Activated T-cell treated with anti-CD3 and anti-CD28 coated beads for 48 hours (primary cell): ENCODE measurements at places on chromosomes 2 and 18.

- no peak for DNase-seq
Measured at GRCh38 chr2:184316921-184317320, 281.4 kb upstream of the ZNF804A start.

- no peak for DNase-seq
Measured at GRCh38 chr2:20451000-20451290, 4.1 kb downstream of the RHOB start.

GRCh38 chr2:112541315-112542122, 746 bp upstream of the POLR1B start:
- DNase-seq, result peak; percentile 66

DNA sequence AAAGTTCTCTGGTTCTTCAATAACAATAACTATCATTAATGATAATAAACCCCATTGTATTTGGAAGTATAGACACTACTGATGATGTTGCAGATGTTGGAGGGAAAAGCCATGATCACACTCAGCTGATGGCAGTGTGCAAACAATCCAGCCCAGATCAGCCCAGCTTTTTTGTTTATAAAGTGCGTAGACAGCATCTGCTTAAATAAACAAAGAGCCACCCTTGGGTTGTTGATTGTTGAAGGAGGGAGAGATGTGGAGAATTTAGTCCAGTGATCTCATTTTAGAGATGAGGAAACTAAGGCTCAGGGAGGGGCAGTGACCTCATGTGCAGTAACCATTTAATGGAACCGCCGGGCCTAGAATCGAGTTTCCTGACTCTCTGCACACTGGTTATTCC, 56.0 kb upstream of the MEX3C start:
- no peak for DNase-seq

DNA sequence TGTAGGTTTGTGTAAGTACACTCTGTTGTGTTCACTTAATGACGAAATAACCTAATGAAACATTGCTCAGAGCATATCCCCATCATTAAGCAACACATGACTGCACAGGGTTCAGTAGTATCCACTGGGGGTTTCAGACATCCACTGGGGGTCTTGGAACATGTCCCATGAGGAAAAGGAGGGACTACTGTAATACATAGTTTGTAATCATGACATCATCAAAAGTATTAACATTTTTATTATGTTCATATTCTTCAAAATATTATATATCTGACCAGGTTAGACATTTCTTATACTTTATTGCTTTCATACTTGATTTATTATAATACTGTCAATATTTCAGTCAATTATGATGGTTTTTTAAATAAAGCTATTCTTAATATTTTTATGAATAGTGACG, 54.4 kb upstream of the EMILIN2 start:
- DNase-seq, result no peak

DNA sequence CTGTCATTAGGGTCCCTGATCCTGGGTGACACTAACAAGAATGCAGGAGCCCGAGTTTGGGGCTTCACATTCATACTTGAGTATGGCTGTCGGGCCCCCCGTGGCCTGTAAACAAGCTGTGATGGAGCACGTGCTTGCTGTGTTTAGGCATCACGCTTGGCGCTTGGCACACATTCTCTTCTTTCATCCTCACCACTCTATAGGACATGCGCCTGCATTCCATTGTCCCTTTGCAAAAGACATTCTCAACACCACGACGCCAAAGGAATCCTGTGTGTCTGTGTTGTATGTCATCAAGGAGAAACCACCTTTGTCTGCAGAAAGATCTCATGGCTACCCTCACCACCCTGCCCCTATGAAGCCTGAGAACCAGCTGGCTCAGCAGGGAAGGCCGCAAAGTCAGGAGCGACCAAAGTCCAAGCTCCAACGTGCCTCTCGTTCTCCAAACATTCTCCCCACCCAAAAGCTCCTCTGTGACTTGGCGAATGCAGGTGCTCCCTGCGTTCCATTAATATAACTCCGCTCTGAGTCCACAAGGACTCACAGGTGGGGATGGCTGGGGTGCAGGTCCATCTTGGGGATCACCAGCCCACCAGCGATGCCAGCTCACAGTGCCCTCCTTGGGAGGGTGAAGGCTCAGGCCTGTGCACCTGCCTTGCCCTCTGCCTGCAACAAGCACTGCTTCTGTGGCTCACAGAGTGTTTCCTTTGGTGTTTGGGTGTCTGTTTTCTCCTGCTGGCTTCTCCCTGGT, 6.2 kb upstream of the PER2 start:
- no peak for DNase-seq

GRCh38 chr2:68889021-68889420, 17.8 kb upstream of the BMP10 start:
- DNase-seq, result no peak

DNA sequence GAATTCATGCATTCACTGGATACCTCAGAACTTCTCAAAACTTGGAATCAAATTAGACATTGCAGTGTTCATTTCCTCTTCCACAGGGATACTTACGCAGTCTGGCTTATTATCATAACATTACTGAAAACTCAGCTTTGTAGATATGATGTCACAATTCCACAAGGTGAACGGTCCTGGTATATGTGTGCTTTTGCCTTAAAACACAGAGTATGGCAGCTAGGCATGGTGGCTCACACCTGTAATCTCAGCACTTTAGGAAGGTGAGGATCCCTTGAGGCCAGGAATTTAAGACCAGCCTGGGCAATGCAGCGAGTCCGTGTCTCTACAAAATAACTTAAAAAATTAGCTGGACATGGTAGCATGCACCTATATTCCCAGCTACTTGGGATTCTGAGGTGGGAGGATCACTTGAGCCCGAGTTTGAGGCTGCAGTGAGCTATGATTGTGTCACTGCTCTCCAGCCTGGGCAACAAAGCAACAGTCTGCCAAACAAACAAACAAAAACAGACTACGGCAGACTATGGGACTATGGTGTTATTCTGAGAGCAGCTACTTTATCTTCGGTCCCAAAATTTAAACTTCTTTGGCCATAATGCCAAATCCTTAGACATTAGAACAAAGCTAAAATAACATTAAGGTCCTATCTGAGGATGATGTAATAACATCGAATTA, 1191.9 kb upstream of the SLC39A10 start:
- DNase-seq, result no peak

DNA sequence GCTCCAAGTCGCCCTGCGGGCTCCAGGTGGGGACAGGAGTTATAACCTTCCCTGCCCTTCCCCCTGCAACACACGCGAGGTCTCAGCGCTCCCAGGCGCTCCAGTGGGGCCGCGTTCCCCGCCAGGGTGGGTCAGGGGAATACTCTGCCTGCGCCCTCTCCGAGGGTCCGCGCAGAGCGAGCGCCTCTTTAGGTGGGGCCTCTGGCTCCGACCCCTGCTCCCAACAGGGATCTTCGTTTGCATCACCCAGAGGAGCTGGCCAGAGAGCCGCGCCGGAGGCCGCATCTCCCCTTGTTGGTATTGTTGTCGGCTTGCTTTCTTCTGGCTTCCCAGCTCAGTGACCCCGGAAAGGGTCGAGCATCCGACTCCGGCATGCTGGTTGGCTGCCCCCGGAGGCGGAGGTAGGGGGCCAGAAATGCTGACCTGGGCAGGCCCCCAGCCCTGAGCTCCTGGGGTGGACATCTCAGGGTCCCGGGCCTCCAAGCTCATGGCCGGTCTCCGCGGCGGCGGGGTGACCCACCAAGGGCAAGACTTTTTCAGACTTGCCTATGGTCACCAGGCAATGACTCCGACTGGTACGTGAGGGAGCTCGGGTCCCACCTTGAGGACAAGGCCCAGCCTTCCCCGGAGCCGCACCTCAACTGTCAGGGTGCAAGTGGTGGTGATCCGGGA, 11.2 kb upstream of the EN1 start:
- no peak for DNase-seq

GRCh38 chr2:11998626-11999378, 252.4 kb downstream of the LPIN1 start:
- DNase-seq, result no peak

- no peak for DNase-seq
Measured at GRCh38 chr18:46867367-46868143, 49.8 kb downstream of the PIAS2 start.

- no peak for DNase-seq
Measured at GRCh38 chr2:125745514-125745913, 910.4 kb upstream of the GYPC start.

DNA sequence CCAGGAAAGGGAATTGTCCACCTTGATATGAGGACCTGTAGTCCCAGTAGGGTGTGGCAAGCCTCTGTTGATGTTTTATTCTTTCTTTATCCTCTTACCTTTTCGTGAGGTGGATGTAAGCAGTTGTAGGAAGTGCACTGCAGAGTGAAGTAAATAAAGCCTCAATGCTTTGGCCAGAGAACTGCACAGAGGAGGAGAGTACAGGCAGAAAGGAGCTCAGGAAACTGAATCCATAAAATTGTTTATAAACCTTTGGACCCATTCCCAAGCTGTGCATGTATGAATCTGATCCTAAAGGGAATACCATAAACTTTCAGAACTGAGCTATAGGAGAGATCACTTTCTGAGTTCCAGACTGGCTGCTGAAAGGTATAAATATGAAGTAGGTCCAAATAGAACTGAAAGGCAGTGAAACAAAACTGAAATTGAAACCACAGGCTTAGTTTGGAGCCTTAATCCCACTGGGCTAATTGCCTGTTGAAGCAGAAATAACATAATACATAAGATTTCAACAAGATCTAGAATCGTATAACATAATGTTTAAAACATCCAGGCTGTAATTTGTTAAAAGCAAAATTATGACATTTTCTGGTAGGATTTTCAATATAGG, 17.9 kb upstream of the SLC9A4 start:
- DNase-seq, result no peak

- DNase-seq, result no peak
Measured at GRCh38 chr2:134177351-134177931, 76.4 kb upstream of the MGAT5 start.

GRCh38 chr18:75554644-75555185, 127.2 kb upstream of the SMIM21 start:
- DNase-seq, result no peak

DNA sequence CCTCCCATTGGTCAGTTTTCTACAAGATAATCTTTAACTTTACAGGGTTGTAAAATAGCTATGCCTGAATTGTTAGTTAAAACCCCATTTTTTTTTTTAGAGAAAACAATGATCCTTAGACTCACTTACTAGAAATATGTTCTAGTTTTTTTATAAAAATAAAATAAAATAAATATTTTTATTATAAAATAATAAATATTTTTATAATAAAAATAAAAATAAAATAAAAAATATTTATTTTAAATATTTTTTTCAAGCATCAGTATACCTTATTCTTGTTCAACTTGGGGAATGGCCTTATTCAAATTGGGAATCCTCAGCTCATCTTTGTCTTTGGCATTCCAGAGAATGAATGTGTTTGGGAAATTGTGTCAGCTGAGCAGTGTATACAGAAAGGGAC, 20.8 kb upstream of the IL1RL1 start:
- DNase-seq, result no peak

- no peak for DNase-seq
Measured at GRCh38 chr2:60862642-60863041, 18.7 kb upstream of the REL start.

- no peak for DNase-seq
Measured at GRCh38 chr18:25650201-25650941, 298.4 kb upstream of the ZNF521 start.

GRCh38 chr2:209977386-209978239, 24.8 kb upstream of the RPE start:
- no peak for DNase-seq

DNA sequence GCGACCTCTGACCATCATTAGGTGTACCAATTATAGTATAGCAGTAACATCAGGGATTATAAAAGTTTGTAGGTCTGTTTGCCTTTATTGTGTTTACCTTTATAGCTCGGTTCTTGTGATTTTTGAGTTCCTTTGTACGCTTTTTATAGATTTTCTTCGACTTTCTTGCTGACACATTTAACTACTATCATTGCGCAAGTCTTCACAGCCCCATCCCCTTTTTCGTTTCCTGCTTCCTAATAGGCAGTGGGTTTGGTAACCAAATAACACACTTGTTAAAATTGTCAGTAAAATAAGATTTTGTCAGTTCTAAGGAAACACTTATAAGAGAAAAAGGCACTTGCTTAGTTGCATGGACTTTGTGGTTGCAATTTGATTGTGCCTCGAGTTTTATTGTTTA, 541.5 kb downstream of the LRP1B start:
- no peak for DNase-seq

GRCh38 chr2:85777441-85777861, 23.7 kb downstream of the ATOH8 start:
- DNase-seq, result no peak

GRCh38 chr2:79910643-79911042, 393.9 kb downstream of the LRRTM1 start:
- DNase-seq, result no peak

DNA sequence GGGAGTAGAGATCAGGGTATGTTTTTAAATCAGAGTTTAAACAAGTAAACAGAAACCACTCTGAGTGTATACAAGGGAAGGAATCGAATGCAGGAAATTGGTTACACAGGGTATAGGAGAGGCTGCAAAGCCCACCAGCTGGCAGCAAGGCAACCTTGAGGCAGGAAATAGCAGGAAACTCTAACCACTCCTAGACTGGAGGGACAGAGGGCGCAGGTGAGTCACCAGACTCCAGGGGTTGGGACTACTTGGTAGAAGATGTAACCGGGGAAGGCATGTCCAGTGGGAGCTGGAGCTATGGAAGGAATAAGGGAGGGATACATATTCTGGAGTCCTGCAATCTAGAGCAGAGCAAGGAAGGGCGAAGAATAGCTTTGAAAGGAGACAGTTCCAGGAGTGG, 152.3 kb downstream of the MEIS1 start:
- DNase-seq, result no peak

- DNase-seq, result no peak
Measured at GRCh38 chr18:44598514-44598913, 82.2 kb upstream of the SETBP1 start.

GRCh38 chr2:16171425-16171920, 231.1 kb downstream of the MYCN start:
- no peak for DNase-seq

DNA sequence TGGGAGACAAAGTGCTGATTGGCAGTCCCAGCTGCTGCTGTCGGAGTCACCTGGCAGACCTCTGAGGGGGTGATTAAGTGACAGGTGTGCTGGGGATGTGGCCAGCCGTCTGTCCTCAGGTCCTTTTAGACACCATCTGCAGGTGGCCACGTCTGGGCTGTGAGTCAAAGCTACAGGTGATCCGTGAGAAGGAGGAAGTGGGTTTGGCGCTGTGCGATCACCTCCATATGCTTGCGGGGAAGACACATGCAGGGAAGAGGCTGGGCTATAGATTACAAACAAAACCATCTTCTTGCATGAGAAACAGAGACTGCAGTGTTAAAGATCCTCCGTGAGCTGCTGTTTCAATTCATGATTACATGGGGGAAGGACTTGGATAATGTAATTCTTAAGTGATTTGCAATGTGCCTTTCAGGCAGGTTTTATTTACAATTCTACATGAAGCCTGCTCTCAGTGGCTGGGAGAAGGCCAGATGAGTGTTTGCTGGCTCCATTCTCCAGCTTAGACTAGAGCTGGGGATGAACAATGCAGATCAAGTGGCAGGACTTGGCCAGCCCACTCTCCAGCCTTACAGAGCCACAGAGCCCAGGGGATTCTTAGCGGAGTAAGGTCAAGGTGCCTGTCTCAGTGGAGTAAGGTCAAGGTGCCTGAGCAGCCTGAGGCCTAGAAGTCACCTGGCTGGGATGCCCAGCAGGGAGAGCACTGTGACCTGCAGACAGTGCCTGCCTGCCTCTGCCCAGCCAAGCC, 87.8 kb downstream of the LYPD1 start:
- DNase-seq, result no peak

GRCh38 chr2:218691234-218691633, 19.3 kb downstream of the STK36 start:
- no peak for DNase-seq
